ENCODE measurements at places on chromosomes 12 and 14.

GRCh38 chr12:50025187-50026059, at the start of gene RACGAP1:
Gene RACGAP1 (minus strand): TSS chr12:50025494. CDS start chr12:50016715, 8,779 bp downstream.
- DNase-seq = peak; percentile 95

GRCh38 chr12:38695057-38695456, 210.3 kb downstream of the CPNE8 start:
- DNase-seq = no peak

- no peak for DNase-seq
Observed at GRCh38 chr14:65804439-65805112, 392.0 kb downstream of the FUT8 start.

- peak; percentile 29 for DNase-seq
Observed at GRCh38 chr12:68932961-68933893, at the start of gene CPM. Gene CPM (minus strand): TSS chr12:68933171. CDS start chr12:68932837, 334 bp downstream.

DNA sequence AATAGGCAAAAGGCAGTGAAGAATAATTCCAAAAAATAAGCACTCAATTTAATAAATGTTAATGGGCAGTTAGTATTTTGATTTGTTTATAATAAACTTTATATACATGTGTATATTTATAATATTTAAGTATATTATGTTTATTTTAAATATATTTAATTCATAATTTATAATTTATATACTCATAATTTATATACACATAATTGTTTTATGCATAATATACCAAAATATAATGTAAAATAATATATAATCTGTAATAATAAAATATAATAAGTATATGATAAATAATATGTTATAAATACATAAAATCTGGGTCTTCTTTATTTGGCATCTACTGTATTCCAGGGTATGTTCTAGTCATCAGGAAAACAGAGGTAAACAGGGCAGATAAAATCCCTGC, 100.2 kb upstream of the ARID2 start:
- DNase-seq = no peak

GRCh38 chr14:90451961-90452360, 55.1 kb downstream of the CALM1 start:
- no peak for DNase-seq

DNA sequence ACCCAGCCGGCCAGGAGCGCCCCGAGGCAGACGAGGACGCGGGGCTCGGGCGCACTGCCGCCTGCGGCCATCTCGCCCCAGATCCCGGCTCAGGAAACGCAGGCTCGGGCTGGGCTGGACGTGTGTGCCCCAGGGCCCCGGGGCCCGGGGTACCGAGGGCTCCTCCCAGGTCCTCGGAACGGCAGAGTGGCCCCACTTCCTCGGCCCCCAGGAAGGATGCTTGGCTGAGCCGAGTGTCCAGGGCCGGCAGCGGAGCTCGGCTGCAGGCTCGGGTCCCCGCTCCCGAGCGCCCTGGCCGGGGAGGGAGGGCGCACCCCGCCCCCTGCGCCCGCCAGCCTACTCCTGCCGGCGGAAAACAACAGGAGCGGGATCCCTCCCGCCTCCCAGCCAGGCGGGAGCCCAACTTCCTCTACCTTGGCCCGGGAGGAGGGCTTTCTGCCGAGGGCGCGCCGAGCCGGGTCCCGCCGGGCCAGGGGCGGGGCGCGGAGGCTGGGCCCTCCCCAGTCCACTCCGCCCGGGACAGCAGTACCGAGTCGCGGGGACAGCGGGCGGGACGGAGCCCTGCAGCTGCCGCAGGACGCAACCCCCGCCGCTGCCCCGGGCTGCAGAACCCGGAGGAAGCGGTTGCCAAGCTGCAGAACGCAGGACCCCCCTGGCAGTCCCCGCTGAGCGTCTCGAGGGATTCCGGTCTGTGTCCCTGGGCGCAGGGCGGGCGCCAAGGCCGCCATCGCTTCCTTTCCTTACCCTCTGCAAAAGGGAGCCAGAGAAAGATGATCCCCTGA, at the start of gene VSIG10:
Gene VSIG10, minus strand, starts transcription at position 411 of the 782 bp plus-strand sequence. Its CDS starts 340 bp downstream, at position 71.
- DNase-seq = peak; percentile 20

DNA sequence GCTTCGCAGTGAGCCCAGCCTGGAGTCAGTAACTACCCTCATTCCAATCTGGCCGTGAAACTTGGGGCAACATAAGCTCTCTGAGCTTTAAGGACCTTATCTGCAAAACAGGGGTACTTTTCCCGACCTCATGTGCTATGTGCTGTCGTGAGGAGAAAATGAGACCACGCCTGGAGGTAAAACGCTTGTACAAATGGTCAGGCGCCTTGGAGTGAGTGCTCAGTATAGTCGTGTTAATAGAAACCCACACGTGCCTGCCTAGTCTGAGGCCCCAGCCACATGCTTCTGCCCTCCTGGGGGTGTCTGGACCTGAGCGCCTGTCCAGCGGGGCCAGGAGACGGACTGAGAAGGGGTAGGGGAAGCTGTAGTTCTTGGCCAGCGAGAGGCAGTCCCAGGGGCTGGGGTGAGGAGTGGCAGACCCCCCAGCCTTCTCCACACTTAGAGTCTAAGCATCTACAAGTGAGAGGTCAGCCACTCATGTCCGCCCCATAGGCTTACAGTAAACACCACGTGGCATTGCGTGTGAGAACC, 4.9 kb downstream of the AQP5 start:
- no peak for DNase-seq

DNA sequence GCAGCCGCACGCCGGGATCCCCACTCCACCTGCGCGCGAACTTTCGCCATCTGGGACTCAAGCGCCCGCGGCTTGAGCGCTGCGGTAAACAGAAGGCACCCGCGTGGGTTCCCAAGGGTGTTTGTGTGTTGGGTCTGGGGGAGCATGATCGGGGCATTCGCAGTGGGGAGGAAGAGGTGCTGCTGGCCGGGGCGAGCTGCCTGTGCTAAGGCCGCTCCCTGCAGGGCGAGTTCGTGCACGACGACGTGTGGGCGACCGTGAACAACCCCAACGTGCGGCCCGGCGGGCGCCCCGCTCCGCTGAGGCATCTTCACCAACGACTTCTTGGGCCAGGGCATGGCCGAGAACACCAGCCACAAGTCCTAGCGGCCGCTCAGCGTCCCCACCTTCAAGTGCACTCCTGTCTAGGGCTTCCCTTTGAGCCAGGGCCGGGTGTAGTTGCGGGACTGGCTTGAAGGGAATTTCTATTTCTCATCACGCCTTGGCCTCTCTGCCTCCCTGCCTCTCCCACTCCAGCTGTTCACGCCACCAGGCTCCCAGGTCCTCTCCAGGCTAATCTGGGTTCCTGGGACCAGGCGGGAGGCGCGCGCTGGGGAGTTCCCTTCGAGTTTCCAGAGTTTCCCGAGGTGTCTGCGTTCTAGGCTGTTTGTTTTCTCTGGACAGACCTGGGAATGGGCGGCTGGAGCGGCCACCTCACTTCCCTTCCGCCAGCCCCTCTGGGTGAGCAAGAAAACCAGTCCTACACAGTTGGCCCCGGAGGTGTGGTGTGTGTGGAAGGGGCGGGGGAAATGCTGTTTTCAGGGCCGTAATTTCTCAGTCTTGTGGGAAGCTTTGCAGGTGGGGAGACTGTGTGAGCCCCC, 417.8 kb upstream of the TMTC1 start:
- DNase-seq = no peak

- DNase-seq = no peak
Observed at GRCh38 chr14:71220462-71220861, 313.2 kb downstream of the PCNX1 start.

- no peak for DNase-seq
Observed at GRCh38 chr12:72658615-72659014, 386.4 kb downstream of the TRHDE start.

DNA sequence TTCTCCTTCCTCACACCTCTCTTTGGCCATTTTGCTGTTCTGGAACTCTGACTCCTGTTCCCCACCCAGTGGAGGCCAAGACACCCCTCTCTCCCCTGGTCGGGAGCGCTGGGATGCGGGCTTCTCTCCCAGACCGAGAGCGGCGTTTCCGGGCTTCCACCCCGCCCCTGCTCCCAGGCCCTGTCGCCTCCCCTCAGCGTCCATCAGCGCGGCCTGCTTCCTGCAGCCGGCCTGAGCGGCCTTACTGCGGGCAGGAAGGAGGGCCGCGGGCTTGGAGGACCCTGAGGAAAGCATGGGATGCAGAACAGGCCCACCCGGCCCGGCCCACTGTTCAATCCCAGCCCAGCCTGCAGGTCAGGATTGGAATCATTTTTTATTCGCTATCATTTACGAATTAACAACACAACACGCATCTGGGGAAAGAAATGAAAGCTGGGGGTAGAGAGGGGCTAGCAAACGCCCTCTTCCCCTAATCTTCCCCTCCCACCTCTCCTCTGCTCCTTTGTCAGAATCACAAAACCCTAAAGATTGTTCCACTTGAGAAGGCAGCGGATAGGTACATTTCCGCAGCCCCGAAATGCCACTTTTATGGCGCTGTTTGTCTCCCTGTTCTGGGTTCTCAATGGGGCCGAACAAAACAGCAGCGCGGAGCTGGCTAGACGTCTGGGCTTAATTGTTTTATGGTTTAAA, 3.8 kb upstream of the HOXC8 start:
- DNase-seq = no peak

GRCh38 chr12:129631316-129631715, 272.5 kb downstream of the TMEM132D start:
- DNase-seq = no peak

DNA sequence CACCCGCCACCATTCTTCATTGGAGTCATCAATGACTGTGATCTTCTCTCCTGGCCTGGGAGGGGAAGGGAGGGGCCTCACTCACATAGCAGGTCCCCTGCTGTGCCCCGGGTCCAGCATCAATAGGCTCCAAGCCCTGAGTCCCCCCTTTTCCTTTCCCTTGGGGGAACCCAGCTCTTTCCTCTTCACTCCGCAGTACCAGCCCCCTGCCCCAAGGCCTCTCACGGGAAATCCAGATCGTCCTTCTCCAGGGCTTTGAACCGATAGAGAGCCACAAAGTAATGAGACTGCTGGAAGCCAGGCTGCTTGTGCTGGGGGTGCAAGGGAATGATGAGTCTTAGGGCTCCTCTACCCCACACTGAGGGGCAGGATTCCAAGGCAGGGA, 6.7 kb downstream of the STAC3 start:
- no peak for DNase-seq

GRCh38 chr12:4001841-4002240, 128.6 kb upstream of the PARP11 start:
- no peak for DNase-seq

DNA sequence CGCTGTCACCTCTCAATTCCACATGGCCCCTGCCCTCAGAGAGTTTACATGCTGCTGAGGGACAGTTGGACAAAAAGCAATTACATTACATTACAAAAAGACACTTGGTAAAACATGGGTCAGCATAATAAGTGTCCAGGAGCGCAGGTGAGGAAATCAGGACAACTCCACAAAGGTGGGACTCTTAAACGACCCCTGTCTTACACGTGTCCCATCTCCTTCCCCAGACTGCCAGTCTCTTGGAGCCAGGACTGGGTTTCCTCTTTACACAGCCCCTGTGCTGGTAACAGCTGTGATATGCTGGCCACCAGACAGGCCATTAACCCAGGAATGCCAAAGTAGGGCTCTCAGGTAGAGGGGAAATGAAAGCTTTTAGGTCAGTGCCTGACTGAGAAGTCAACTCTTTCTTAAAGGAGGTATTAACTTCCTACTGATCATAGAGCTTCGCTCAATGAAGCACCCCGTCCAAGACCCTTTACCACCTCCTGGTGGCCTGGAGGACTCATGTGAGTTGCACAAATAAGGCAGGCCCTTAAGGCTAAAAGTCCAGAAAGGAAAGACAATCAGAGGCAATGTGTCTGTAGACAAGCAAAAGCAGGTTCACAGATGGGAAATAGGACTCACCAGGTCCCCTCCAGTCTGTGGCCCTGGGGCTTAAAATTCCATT, 55.5 kb downstream of the ANO2 start:
- no peak for DNase-seq

- DNase-seq = no peak
Observed at GRCh38 chr12:117060246-117060928, 38.8 kb downstream of the TESC start.

GRCh38 chr12:13986031-13986430, 4.6 kb upstream of the GRIN2B start:
- DNase-seq = no peak

DNA sequence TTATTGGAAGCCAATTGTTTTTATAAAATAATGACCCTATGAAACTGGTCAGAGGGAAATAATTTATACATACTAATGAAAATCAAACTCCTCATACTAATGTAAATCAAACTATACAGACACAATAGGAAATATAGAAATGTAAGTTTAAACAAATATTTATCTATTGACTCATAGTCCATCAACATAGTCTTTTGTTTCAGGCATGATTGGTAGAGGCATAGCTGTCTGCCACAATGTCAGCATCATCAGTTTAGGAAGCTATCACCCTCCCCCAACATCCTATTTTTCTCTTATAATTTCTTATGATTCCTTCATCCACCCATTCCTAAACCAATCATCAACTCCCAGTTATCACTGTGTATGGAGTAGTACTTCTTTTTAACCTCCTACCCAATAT, 117.7 kb downstream of the SLC38A6 start:
- no peak for DNase-seq

DNA sequence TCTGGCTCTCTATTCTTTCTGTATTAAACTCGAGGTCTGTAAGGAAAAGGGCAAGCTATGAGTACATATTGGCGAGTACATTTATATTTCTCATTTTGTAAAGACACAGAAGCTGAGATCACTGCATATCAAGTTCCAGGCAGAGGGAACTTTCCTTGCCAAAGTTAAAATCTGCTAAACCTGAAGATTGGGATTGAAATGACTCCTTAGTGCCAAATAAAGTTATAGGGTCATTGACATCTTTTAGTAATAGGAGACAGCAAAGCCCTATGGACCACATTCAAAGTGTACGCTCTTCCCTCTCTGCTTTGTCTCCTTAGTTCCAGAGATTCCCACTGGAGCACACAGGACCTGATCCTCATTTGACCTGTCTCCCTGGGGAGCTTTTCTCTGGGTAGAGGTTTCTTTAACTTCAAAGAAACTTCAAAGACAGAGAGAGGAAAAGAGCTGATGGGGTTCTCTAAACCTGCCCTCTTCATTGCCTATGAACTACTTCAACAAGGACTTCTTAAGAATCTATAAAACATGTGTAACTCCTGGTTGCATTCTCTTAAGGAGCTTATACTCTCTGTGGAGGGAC, 42.6 kb upstream of the PTPRR start:
- DNase-seq = no peak

DNA sequence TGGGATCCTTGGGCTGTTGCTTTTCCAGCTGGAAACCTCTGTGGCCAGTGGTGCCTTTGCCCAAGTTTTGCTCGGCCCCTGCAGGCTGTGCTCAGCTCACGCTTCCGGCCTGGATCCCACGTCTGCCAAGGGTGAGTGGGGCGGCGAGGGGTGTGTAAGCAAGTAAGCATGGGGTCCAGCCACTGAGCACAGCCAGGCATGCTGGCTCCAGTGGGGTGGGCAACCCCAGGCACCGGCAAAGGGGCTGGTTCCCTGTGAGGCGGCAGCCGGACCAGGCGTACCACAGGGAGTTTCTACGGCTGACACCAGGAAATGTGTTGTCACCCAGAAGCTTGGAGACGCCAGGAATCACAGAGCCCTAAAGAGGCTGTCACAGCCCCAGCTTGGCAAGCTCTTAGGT, 393.4 kb upstream of the CCDC196 start:
- DNase-seq = no peak

DNA sequence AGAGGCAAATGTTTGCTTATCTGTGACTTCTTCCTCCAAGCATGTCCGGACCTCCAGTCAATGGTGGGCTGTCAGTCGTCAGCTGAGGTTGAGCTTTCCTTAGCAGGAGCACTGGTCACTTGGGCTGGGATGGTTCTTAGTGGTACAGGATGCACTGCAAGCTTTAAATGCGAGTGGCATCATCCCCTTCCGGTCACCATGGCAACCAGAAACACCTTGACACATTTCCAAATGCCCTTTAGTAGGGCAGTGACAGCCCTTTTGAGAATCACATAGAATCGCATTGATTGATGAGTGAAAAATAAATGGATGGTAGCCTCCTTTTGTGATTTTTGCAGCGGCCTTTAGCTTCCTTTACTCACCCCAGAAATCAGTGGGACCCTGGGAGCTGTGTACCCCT, 24.1 kb downstream of the NTF3 start:
- no peak for DNase-seq

All from effector memory CD8-positive, alpha-beta T cell (primary cell).